NCI-H1105 (cell line): ENCODE measurements at places on chromosomes 2 and 18.
A peak's percentile ranks its signal among the peaks of the same experiment; 100 is the strongest.

DNA sequence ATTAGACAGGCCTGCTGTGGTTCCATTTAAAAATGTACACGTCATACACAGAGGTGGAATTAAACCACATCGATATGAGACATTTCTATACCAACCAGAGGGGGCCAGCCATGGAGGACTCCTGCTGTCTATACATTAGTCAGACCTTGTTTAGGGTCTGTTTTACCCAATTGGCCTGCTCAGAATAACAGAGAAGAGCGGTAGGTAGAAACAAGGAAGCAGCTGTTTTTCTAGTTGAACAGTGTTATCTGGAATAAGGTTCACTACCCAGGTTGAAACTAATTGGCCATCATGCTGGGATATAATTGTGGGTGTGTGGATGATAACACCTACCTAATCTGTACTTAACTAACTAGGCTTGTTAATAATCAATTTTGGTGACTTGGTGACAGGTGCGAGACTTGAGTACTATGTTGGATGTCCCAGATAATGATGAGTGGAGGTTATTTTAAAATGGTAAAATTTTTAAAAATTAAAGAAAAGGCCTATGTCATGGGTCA is 47.5 kb downstream of the RHBDD1 start:
- no peak for DNase-seq

- no peak for DNase-seq
Measured at GRCh38 chr2:50648041-50648700, 383.8 kb downstream of the NRXN1 start.

- no peak for DNase-seq
Measured at GRCh38 chr2:64338910-64339500, 115.0 kb upstream of the LGALSL start.

- DNase-seq, result no peak
Measured at GRCh38 chr2:230666446-230666845, 46.2 kb upstream of the CAB39 start.

DNA sequence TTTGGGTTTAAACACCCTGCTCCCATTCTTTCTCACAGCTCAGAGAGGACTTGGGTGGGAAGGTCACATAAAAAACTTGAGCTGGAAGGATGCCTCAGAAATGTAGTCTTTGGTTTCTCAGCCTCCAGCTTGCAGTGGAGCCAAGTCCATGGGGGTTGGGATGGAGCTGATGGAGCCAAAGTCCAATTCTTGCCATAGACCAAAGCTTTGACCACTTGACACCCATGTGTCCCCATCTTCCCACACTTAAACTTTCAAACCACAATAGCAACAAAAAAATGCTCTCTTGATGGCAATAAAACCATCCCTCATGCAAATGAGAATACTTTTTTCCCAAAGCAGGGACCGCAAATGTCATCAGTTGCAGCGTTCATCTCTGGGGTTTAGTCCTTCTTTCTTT is 14.7 kb upstream of the DAW1 start:
- DNase-seq, result no peak

DNA sequence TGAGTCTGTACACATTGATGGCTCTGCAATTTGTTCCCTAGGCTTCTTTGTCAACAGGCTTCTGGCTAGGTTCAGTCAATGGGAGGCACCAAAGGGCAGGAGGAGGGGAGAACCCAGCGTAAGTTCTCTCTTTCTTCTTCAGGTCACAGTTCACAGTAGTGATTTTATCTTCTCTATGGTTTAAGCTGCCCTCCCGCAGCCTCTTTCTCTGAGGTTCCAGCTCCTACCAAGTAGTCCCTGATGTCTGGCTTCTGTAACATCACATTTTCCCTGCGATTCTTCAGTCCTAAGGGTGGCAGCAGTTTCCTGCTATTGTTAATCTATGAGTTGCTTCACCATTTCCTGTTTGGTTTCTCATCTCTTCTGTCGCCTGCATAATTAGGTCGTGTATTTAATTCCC is 107.4 kb downstream of the CPO start:
- DNase-seq, result no peak

DNA sequence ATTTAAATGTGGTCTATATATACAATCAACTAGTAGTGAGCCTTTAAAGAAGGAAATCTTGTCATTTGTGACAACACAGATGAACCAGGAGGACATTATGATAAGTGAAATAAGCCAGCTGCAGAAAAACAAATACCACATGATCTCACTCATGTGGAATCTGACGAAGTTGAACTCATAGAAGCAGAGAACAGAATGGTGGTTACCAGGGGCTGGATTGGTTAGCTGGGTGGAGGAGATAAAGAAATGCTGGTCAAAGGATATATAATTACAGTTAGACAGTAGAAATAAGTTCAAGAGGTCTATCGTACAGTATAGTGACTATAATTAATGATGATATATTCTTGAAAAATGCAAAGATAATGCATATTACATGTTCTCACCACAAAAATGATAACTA is 267.9 kb downstream of the FBXO15 start:
- DNase-seq, result no peak

GRCh38 chr2:184654945-184655344 is 56.6 kb downstream of the ZNF804A start:
- no peak for DNase-seq

- DNase-seq, result peak; percentile 4
Measured at GRCh38 chr2:27041752-27042151, 9.0 kb downstream of the TMEM214 start.

DNA sequence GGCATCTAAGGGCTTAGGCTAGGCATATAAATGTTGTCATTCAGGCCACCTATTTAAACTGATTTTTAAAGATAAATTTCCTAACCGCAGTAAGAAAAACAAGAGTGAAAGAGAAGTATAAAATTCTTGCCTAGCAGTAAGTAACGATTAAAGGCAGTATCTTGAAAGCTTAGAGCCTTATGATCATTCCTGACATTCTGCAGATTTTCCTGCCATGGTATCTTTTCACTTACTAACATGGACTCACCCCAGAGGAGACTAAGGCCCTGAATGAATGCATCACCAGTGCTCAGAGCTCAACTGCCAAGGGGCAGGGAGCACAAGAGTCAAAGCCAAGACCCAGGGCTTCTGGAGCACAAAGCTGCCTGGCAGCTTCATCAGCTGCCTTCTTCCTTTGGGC is 133.1 kb downstream of the GCA start:
- no peak for DNase-seq

DNA sequence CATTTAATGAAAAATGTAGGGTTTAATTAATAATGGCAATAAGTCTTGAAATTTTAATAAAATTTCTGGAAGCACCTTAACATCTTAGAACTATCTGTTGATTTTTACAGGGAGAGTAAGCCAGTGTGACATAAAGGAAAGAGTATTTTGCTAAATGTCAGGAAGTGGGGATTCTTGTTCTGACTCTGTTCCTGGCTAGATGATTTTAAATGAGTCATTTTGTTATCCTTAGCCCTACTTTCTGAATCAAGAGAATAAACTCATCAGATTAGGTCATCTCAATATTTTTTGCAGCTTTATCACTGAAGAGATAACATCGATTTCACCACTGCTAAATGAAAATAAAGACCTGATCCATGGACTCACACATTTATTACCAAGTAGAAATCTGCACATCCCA is 377.5 kb upstream of the CYRIA start:
- no peak for DNase-seq

DNA sequence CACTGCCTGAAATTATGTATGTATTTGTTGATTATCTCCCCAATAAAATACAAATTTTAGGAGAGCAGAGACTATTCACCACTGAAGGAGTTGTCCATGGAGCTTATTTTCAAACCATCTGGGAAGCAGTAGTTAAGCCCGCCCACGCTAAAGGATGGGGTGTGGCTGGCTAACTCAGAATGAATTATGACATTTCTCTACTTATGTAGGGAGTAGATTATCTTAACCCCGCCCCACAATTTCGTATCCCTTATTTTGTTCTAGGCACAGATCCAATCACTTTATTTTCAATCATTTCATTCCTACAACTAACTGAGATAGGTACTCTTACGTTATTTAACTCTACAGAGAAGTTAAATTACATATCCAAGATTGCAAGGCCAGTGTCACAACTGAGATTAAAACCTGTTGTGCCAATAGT is 1.4 kb upstream of the LAPTM4A start:
- DNase-seq, result peak; percentile 24

GRCh38 chr2:28413899-28414295 is 21.2 kb downstream of the FOSL2 start:
- DNase-seq, result no peak

DNA sequence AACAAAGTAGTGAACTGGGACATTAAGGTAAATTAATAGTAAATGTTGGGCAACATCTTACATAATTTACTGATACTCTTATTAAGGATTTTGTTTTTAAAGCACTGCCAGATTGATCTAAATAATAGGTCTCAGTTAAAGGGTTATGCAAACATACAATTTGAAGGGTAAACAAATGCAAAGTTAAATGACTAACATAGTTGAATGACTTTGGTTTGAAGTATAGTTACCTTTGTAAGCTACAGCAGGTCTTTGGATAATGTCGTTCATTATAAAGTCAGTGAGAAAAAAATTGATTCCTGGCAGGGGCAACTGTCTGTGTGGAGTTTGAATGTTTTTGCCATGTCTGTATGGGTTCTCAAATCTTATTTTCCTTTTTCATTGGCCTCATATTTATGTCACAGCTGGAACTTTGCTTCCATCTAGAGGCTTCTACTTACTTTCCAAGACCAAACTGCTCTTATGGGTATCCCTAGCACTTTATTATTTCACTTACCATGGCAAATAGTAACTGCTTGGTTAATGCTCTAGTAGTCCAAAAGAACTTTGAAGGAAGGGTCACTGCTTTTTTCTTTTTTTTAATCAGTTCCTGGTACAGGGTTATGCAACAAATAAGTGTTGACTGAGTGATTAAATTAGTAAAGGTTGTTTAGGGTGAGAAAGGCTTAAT is 107.8 kb downstream of the NBEAL1 start:
- DNase-seq, result no peak

DNA sequence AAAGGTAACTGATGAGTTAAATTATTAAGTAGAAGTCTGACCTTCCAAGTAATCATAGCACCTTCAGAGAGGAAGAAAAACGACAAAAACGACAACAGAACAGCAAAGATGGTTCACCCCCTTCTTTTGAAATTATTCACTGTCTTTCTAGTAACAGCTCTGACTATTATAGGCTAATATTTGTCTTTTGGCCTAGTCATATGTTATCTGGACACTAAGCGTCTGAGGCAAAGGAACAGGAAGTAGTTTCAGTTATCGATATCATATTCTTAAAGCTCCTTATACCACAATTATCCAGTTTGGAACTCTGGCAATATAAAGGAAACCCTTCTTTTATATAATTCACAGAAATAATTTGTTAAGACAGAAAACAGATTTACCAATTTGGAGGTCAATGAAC is 27.6 kb upstream of the SLC40A1 start:
- no peak for DNase-seq

DNA sequence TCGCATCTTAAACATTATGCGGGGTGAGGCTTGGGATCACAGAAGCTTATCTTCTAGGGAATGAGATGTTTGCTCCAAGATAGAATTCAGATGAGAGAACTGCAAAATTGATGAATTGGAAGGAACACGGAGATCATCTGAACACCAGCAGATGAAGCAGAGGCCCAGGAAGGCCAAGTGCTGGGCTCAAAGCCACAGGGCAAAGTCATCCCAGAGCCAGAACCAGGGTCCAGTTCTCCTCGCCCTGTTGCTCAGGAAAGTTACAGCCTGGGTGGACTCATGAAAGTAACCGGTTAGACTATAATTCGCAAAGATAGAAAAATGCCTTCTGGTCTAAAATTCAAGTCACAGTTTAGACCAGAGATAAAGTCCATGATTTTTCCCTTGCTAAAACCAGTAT is 456.1 kb upstream of the ID2 start:
- no peak for DNase-seq

GRCh38 chr2:95056044-95056443 is 30.5 kb downstream of the MAL start:
- DNase-seq, result no peak

DNA sequence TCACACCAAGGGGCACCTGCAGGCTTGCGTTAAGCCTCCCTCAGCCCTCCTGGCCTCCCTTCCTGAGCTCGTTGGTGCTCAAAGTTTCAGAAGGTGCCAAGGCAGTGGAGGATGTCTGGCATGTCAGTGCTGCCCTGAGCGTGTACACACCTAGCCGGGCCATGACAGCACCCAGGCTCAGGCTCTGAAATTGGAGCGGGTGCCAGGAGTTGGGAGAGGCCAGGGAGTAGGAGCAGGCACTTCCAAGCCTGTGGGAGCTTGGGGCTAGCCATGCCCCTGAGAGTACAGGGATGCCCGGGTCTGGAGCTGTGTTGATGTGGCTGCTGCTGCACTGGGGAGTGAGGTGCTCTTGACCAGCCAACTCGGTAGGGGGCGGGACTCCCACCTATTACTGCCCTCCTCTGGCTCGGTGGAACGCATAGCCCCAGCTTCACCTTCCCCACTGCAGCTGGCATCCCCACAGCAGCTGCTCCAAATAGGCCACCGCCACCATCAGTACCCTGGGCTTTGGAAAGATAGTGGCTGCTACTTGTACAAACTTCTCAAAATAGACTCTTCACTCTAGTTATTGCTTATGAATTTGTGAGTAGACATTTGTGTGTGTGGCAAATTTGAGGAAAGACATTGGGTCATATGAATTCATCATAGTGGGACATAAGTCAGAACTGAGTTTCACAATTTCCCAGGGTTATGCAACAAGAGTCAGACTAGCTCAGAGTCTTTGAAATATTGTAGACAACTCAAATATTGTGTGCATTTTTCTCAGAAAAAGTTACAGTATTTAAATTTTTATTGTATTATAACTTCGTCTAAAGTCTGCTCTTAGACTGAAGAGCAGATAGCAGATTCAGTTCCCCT is 6.8 kb upstream of the PCARE start:
- DNase-seq, result no peak

- DNase-seq, result no peak
Measured at GRCh38 chr18:46623541-46623940, 33.5 kb downstream of the LOXHD1 start.

GRCh38 chr2:3462493-3463104 is 56.7 kb downstream of the ADI1 start:
- DNase-seq, result no peak

- no peak for DNase-seq
Measured at GRCh38 chr2:152611458-152612231, 105.6 kb downstream of the PRPF40A start.

- no peak for DNase-seq
Measured at GRCh38 chr18:62763101-62763521, 47.8 kb downstream of the PHLPP1 start.
